ENCODE measurements at places on chromosomes 5 and 9.
A peak's percentile ranks its signal among the peaks of the same experiment; 100 is the strongest.

DNA sequence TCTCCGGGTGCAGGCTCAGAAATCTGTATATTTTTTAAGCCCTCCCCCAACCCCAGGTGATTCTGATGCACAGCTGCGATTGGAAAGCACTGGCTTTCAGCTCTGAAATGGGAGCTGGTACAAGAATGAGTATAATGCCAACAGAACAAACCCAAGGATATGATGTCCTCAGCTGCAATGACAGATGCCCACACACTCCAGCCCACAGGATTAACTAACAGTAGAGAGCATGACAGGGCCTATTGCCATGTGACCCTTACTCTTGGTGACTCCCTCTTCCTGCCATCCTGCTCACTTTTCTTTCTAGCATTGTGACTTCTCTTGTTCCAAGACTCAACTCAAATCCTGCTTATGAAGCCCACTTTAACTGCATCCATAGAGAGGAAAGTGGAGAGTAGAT is 174.5 kb downstream of the FGF18 start:
- DNase-seq: no peak

DNA sequence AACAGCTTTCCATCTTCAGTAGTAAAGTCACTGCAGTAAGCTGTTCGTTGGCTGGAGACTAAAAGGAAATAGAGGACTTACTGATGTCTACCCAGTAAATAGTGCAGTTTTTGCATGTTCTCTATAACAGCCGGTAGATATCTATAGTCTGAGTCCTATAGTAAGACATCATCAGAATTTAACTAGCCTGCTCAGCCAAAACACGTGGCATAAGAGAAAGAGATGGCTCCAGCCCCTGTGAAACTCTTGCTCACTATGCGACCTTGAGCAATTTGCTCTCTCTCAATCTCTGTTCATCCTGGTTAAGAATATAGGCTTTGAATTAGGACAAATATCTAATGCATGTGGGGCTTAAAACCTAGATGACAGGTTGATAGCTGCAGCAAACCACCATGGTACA is 201.6 kb upstream of the PAPPA start:
- no peak for DNase-seq

- DNase-seq: no peak
Measured at GRCh38 chr5:14915291-14915952, 43.8 kb upstream of the ANKH start.

GRCh38 chr9:81363916-81364480 is 325.3 kb downstream of the TLE1 start:
- no peak for DNase-seq

DNA sequence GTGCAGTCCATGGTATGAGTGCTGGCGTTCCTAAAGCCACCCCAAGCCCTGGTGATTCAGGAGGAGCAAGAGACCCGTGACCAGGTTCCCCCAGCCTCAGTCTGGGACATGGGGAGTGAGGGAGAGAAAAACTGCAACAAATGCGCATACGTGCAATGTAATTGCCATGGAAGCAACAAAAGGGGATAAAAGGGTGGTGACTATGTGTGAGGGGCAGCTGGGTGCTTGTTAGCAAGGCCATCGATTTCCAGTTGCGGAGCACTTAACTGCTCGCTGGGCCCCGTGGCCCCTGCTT is 709 bp upstream of the SH3PXD2B start:
- no peak for DNase-seq

- DNase-seq: no peak
Measured at GRCh38 chr9:113990570-113990907, 87.6 kb downstream of the AMBP start.

DNA sequence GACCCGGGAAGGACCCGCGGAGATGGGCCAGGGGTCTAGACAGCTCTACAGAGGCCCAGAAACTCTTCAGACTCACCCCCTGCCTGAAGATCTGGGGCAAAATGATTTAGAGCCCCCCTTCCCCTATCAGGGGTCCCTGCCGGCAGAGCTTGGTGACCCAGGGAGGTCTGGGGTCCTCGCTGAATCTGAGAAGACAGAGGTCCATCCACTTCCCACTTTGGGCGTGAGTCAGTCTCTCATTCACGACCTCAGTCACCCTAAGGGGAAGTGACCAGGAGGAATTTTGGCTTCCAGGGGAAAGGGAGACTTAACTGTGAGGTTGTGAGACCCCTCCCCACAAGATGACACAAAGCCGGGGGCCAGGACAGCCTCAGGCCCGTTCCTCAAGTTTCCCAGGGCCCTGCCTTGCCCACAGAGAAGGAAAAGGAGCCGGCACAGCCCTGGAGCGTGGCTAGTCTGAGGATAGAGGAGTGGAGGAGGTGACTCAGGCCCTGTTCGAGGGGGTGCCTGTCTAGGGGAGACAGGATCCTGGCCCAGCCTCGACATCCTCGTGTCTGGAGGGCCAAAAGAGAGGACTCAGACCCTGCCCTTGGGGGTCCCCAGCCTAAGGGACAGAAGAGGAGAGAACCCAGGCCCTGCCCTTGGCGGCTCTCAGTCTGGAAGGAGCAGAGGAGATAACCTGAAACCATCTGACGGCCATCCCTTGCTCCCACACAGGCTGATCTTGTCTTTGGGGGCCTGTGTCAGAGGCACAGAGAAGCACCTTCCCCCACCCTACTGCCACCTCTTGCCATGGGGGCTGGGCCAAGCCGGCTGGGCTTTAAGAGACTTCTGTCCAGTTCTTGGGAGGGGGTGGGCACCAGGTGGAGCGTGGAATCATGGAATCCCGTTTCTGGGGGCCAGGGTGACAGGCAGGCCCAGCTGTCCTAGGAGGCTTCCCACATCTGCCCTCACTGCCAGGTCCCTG is 889 bp downstream of the PDLIM4 start:
- no peak for DNase-seq

GRCh38 chr5:37723162-37723961 is 116.5 kb downstream of the GDNF start:
- DNase-seq: peak; percentile 1

- no peak for DNase-seq
Measured at GRCh38 chr5:10459080-10460055, 17.7 kb downstream of the ROPN1L start.

DNA sequence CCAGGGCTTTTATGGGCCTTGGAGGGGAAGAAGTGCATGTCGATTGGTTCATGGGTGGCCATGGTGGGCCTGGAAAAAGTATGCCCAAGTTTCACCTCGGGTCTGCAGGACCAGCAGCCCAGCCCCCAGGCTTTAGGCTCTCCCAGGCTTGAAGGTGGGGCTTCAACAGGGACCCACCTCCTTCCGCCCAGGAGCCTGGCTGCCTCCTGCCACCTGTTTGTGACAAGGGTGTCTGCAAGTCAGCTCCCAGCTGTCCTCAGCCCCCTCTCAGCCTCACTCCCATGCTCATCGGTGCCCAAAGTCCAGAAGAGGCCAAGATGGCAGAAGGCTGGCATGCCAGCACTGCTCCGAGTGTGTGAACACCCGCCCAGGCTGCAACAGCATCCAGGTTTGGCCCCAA is 1063.2 kb upstream of the ACO1 start:
- DNase-seq: no peak

DNA sequence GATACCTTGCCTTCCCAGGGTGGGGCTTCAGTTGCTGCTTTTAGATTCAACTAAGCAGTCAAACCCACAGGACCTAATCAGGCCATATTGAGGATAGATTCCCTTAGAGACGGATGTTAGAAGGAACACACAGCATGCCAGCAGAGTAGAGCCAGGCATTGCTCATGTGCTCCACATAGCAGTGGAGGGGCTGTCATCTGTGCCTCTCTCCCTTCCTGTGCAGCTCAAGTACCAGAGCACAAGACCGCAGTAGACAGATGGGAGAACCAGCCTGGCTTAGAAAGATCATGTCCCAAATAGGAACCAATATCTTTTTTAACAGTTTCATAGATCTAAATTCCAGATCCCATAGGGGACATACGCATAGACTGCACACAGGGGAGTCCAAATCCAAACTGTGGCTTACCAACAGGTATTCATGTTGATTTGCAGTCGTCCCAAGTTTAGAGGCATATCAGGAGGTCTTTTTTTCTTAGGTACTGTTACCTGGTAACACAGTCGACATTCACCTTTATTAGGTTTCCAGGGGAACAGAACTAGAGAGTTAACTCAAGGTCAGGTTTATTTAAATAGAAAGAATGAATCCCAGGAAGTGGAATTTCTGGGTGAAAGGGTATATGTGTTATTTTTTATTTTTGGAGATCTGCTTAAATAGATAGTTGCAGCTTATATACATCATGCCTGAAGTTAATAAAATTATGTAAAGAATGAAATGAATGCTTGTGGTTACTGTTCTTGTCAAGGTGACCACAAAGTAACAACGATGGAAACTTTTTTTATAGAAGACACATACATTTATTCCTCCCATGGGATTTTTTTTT is 43.5 kb upstream of the PCAT7 start:
- DNase-seq: no peak

DNA sequence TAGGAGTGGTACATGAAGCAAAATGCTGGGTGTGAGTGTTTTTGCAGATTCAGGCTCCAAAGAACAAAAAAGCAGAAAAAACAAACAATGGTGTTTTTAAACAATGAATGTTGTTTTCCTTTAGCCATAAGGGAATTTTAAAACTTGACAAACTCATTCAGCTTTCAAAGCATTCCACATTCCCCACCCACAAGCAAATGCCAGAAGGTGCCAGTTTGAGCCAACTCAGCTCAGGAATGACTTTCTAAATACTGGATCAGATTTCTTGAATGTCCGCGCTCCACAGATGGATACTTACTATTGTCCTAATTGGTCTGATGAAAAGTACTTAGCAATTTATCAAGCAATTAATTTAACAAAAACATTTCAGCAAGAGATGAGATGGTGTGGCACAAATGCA is 12.9 kb upstream of the MOB3B start:
- no peak for DNase-seq

DNA sequence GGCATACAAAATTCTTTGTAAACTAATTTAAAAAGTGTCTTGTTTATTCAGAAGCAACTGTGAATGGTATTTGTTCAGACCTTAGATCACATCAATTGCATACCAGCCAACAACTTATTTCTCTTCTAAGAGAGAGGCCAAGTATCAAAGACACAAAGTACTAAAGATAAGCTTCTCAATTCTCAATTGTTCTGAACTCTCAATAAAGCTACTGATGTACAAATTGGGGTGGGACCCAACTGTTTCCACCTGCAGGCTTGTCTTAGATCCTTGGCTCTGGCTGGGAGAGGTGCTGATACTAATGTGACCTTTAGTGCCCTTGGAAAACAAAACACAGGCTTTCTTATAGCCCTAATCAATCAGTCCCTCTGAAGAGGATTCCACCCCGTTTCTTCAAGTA is 22.1 kb downstream of the XRCC4 start:
- no peak for DNase-seq

GRCh38 chr9:79609468-79610018 is 37.8 kb downstream of the TLE4 start:
- no peak for DNase-seq

GRCh38 chr9:131915181-131915580 is 164.5 kb downstream of the MED27 start:
- no peak for DNase-seq

DNA sequence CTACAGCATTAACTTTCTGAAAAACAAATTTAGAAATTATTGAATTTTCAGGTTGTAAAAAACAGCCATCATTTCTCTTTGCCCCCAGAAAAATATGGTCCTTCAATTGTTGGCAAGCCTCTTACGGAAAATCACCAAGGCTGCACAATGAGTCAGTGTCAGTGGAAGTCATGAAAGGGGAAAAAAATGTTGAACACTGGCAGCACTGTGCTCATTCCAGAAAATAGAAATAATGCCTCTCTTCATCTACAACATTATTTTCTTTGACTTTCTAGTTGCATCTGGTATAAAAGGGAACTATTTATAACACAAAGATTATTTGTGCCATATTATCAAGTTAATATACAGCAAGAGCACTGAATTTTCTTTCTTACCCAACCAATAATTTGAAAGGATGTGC is 26.7 kb upstream of the STK32A start:
- no peak for DNase-seq

- DNase-seq: no peak
Measured at GRCh38 chr9:90368928-90369327, 273.7 kb downstream of the DIRAS2 start.

GRCh38 chr5:149651686-149652085 is 70.4 kb downstream of the ARHGEF37 start:
- no peak for DNase-seq

- DNase-seq: no peak
Measured at GRCh38 chr5:102611312-102611711, 112.5 kb upstream of the SLCO6A1 start.

GRCh38 chr9:5976674-5977397 is 38.6 kb downstream of the RANBP6 start:
- DNase-seq: no peak

GRCh38 chr5:82561797-82562196 is 283.6 kb upstream of the RPS23 start:
- no peak for DNase-seq

Measured in CD4-positive, alpha-beta T cell (primary cell).